Upper lobe of right lung (tissue), 1 donor: ENCODE measurements at places on chromosomes 2 and 18.
A peak's percentile ranks its signal among the peaks of the same experiment; 100 is the strongest.

DNA sequence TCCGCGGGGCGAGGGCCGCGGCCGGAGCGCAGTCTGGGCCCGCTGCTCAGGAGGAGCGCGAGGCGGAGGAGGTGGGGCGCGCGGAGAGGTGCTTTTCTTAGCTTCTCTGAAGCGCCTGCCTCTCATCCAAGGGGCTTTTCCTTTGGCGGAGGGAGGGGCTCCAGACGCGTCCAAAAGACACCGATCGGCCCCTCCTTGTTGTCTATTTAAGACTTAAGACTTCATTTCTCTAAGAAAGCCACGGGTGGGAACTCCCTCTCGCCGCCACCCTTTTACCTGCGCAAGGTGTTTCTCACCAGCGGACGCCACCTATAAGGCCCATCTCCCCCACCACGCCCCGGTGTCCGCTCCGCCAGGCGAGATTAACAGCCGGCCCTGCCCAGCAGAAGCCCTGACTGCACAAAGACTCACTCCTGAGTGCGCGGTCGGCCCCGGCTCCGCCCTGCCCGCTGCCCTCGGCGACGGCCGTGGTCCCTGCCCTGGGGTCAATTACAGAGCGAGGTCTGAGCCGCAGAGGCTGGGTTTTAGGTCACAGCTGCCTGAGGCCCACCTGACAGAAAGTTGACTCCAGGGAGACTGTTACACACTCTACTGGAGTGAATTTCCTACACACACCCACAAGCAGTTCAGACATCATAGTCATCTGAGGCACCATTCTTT is at the start of gene DSC2:
DSC2 (minus strand) TSS at position 397 of the 660 bp plus-strand sequence. CDS start 450 bp downstream, outside the sequence.
- peak; percentile 81 for DNase-seq

DNA sequence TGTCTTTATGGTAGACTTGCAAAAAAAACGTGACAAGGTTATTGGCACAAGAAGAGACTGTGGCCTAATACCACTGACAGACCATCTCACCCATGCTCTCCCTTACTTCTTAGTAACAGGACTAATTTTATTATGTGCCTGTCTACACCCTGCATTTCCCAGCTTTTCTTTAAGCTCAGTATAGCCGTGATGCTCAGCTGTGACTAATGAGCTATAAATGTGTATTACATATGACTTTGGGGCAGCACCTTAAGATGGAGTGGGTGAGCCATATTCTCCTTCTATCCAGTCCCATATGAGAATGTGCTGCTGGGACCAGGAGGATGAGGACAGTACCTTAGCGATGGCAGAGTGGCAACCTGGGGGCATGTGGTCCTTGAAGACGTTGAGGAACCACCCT is 293.5 kb downstream of the RNF144A start:
- no peak for DNase-seq

DNA sequence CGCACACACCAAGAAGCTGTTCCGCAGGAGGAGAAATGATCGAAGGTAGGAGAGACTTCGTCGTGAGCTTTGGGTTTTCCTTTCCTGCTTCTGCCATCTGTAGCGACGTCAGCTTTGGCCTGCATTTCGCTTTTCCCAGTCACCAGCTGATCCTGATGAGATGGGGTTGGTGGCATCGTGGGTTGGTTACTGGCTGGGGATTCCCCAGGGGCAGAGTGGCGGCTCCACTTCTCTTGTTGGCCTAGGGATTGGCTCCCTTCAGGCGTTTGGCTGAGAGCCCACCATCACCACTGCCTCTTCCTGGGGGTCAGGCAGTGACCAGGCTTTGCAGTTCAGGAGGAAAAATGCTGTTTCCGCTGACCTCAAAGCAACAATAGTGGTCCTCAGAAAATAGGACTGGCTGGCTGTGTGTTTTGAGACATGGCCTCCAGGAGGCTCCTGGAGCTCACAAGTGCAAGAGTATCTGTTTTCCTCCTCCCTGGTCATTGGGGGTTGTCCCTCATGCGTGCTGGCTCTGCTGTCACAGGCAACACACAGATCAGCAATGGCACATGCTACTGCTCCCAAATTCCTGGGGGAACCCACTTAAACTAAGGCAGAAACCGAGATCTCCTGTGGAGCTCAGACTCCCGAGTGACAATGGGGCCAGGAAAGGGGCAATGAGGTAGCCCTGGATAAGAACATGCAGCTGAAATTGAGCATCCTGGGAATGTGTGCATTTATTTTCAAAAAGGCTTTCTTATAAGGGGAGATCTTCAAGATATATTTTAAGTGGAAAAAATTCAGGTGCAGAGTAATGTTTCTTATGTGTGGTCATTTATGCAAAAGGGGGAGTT is 173.0 kb downstream of the CTIF start:
- no peak for DNase-seq

DNA sequence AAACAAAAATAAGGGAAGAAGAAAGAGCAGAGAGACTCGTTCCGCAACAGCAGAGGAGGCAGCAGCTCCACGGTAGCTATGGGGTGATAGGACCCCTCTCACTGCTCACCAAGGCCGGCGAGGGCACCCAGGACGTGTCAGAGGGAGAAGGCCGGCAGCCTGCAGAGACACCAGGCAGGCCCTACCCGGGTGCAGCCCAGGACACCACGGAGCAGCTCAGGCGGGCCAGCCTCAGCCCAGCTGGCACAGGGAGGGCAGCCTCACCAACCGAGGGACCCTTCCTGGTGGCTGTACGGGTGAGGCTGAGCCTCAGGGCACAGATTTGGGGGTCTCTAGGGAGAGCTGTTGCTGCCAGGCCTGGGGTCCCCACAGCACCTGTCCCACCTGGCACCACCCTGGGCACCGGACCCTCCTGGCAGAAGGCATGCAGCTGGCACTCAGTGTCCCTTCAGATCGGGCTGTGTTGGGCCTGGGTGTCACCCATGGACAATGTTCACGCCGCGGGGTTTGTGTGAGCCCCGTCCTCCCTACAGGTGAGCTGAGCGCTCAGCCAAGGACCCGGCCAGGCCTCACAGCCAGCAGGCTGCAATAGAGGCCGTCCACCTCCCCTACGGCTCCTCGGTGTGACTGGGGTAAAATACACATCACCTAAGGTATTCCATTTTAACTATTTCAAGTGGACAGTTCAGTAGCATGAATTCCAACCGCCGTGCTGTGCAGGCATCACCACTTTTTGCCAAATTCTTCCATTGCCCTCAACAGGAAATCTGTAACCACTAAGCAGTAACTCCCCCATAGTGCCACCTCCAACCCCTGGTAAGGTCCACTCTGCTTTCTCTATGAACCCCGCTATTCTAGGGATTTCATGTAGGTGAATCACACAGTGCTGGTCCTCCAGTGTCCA is 21.6 kb downstream of the KCNG2 start:
- DNase-seq = no peak

- DNase-seq = no peak
Observed at GRCh38 chr2:35228584-35228983, 1127.0 kb upstream of the CRIM1 start.

GRCh38 chr2:121346859-121347258 is 61.9 kb upstream of the TFCP2L1 start:
- DNase-seq = no peak

GRCh38 chr18:30814446-30814845 is 228.1 kb downstream of the DSC3 start:
- no peak for DNase-seq

- no peak for DNase-seq
Observed at GRCh38 chr18:64044616-64045015, 74.7 kb downstream of the SERPINB8 start.

- DNase-seq = no peak
Observed at GRCh38 chr18:67467188-67467587, 49.3 kb downstream of the DSEL start.

GRCh38 chr2:1681323-1682180 is 62.8 kb downstream of the PXDN start:
- DNase-seq = peak; percentile 62

- no peak for DNase-seq
Observed at GRCh38 chr2:82959727-82960126, 1499.4 kb downstream of the SUCLG1 start.

GRCh38 chr2:115691409-115691808 is 1249.0 kb downstream of the DPP10 start:
- DNase-seq = no peak

DNA sequence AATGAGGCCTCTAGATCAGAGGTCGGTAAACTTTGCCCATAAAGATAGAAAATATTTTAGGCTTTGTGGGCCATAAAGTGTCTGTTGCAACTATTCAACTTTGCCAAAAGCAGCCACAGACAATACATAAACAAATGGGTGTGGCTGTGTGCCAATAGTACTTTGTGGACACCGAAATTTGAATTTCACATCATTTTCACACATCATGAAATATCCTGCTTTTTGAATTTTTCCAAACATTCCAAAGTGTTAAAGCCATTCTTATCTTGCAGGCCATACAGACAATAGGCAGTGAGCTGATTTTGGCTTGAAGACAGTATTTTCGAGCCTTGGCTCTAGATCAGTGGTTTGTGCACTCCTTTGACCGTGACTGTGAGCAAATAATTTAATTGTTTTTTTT is 51.1 kb upstream of the EPC2 start:
- no peak for DNase-seq

DNA sequence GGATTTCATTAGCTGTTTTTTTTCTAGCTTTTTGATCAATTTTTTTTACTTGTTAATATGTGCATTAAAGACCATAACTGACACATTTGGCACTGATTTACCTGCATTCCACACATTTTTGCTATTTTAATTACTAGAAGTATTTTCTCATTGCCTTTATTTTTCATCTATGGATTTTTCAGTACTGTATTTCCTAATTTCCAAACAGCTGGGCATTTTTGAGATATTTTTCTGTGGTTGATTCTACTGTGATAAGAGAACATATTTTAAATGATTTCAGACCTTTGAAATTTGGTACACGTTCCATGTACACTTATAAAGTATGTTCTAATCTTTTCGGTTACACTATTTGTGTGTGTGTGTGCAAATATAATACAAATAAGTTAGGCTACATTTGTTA is 135.3 kb downstream of the PARD3B start:
- no peak for DNase-seq

DNA sequence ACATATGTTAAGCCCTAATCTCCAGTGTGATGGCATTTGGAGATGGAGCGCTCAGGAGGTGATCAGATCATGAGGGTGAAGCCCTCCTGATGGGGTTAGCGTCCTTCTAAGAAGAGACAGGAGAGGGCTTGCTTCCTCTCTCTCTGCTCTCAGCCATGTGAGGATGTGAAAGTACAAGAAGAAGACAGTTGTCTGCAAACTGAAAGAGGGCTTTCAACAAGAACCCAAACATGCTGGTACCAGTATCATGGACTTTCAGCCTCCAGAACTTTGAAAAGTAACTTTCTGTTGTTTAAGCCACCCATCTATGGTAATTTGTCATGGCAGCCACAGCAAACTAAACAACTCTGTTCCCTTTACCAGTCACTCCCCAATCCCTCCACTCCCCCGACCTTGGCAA is 47.4 kb downstream of the CACNB4 start:
- DNase-seq = no peak

DNA sequence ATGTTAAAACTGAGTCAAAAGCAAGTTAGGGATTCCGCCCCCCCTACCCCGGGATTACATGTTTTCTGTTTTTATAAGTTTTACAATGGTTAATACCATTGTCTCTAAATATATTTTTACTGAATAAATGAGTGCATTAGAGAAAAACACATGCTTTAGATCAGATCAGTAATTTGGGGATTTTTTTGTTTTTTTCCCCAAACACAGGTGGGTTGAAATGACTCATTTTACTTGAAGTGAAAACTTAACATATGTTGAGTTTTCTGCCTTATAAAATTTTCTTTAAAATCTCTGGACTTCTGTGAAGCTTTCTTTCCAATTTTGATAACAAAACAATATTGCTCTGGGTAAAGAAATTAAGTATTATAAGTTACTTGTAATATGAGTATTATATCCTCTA is 114.4 kb downstream of the AGPS start:
- DNase-seq = no peak

- DNase-seq = no peak
Observed at GRCh38 chr2:176063958-176064357, 19.8 kb downstream of the EVX2 start.
